Left lobe of liver (tissue), 2 donors: ENCODE measurements at places on chromosomes 5 and 9. TPM values are rescaled to one million over a fixed set of nuclear protein-coding genes. Genes with fewer than 3 reads are reported as not detected.

DNA sequence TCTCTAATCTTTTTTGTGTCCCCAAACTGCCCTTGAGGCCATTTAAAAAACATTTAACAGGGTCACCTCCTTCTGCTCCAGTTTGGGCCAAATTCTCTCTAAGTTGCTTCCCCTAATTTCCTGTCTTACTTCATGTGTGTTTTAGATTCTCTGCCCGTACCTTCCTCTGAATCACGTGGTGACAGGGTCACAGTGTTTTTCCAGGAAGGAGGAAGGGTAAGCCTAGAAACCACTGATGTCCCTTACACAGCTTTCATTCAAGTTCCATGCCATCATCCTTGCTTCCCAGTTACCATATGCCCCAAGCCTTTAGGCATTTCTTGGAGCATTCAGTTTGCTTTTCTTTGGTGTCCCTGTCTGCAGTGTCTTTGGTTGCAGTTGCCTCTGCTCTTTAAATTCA lies 42.4 kb upstream of the MACIR start:
- no peak for DNase-seq

- no peak for DNase-seq
Observed at GRCh38 chr9:93043122-93043521, 15.4 kb upstream of the SUSD3 start.

- DNase-seq, result no peak
Observed at GRCh38 chr9:99244344-99245260, 22.5 kb downstream of the SEC61B start.

GRCh38 chr9:129283705-129284606 lies 105.9 kb upstream of the IER5L start:
- peak; percentile 41 for DNase-seq

DNA sequence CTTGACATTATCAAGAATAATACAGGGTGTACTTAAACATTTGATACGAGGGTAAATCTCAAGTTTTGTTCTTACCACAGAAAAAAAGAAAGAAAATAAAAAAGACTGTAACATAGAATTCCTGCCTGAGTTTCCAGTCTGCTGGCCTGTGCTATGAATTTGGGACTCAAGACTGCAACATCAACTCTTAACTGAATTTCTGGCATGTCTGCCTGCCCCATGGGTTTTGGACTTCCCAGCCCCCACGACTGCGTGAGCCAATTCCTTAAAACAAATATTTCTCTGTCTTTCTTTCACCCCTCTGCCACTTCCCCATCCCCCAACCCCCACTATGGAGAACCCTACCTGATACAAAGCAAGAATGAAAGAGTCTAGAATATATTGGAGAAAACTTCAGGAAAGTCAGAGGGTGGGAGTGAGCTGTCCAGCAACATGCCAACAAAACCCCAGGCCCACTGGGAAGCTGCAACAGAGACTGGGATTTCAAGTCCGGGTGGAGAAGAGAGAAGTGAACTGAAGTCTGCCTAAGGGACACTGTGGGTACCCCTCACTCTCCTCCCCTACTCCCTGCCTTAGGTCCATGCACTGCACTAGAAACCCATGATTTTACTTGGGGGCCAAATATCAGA lies 43.0 kb downstream of the MARCHF3 start:
- no peak for DNase-seq

- no peak for DNase-seq
Observed at GRCh38 chr9:21316860-21317259, 11.7 kb upstream of the IFNA5 start.

GRCh38 chr5:60023255-60023654 lies 129.7 kb upstream of the PDE4D start:
- DNase-seq, result no peak

DNA sequence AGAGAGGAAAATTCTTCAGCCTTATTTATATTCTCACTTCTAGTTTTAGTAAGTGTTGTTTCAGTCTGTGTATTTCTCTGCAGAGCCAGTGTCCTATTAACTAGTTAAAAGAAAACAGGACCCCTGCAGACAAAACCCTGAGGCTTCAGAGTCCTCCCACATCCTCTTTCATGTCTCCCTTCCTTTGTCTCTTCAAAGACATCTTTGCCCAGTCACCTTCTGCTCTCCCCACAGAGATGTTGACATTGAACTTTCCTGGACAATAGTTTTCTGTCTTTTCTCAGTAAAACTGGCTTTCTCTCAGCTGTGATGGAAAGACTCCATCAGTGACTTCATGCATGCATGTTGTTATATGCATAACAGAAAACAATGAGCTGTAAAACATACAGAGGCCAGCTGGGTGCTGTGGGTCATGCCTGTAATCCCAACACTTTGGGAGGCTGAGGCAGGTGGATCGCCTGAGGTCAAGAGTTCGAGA lies 20.2 kb downstream of the GRAMD2B start:
- no peak for DNase-seq

DNA sequence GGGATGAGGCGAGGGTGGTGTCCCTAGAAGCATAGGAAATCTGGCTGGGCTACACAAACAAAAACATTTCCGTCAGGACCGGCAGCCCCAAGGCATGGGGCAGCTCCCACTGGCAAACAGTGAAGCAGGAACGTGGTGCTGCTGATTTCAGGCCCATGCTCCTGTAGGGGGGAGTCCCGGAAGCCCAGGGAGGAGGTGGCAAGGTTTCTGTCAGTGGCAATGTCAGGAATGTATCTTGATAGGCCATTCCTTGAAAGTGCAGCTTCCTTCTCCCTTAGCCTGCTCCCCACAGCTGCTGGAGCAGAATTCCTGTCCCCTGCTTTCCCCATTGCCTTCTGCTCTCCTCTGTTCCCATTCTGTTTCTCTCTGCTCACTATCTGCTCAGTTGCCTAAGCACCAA lies 42.4 kb downstream of the MRRF start:
- no peak for DNase-seq

DNA sequence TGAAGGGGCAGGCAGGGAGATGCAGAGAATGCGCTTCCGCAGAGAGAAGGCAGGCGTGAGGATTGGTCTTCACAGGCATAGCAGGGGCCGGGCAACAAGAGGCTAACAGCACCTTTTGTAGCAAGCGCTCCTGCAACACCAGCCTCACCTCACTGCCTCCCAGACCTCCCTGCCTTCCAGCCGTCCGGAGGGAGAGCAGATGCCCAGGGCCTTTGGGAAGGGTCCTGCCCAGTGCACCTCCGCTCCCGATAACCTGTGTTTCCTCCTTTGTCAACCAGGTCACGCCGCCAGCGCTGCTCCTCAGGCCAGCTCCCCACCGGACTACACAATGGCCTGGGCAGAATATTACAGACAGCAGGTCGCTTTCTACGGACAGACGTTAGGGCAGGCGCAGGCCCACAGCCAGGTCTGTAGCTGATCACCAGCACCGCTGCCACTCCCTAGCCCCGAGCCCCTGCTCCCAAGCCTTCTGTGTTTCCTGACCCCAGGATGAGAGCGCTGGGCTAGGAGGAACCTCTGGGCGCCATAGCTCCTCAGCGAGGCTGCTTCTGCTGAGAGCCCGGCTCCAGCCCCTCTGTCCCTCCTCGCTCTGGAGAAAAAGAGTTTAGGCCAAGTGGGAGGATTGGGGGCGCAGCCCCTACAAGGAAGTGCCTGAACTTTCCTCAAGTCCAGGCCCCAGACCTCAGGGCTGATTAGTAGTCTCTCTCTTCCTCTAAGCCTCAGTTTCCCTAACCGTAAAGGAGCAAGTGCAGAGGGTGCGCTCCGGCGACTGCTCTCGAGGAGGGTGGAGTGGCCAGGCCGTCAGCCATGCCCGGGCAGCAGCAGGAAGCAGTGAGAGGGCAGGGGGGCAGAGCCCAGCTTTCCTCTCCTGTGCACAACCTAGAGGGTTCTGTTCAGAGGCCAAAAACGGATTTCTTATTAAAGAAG lies 28.4 kb upstream of the PRDM12 start:
- DNase-seq, result no peak

GRCh38 chr5:42360056-42360455 lies 63.2 kb upstream of the GHR start:
- DNase-seq, result no peak

DNA sequence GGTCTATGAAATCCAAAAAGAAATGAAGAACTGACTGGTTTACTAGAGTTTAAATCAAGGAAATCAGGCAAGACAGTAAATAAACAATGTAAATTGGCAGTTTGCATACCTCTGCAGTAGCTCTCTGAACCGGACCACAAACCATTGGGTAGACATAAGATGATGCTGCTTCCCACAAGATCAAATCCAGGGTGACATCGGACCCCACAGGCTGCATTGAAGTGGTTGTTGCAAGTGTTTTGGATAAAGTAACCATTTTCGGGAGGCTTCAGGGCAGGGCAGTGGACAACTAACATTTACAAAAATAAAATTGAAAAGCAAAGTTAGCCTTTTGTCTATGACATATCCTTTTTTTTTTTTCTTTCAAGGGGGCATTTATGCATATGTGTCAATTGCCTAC lies 66.7 kb downstream of the SVEP1 start:
- DNase-seq, result no peak

- no peak for DNase-seq
Observed at GRCh38 chr9:9631284-9631683, 981.5 kb downstream of the PTPRD start.

DNA sequence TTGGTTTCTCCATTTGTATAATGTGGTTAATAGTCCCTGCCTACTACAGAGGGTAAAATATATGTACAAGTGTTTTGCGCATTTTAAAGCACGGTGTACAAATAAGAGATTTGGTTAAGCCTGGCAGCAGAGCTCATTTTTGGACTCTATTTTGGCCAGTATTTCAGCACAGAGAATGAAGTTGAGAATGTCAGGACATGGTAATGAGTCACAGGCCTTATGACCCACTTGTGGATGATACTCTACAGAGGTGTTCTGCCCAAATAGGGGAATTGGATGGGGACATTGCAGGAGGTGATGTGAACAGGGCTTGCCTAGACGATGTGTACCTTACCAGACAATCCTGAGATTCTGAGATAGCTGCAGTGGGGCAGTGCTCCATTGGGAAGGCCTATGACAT lies 50.6 kb downstream of the MELK start:
- DNase-seq, result no peak

DNA sequence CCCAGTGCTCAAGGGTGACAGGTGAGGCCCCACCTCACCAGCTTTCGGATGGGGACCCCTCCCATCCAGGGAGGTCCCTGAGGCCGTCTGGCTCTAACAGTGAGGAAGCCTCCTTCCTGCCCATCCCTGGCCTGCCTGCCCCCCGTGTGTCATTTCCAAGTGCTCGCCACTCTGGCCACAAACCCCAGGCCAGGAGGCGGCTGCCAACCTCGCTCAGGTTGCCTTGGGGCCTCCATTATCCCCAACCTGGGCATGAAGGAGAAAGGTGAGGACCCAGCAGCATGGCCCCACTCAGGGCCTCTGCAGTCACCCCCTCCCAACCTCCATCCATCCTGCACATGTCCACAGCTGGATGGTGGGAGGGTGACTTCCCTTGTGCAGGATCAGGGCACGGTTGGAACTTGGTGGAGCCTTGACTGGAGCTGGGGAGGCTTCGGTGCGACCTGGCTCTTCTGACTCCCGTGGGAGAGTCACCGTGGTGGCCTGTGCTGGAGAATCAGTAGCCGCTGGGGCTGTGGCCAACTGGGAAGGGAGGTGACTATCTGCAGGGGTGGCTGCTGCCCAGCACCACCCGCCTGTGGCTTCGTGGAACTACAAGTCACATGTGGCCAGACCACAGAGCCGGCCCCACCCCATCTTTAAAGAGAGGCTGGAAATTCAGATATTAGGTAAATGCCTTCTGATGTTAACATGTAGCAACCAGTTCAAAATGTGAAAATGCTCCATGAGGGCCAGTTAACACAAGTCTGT lies 37.5 kb upstream of the GFPT2 start:
- DNase-seq, result no peak

GRCh38 chr5:180586870-180587269 lies 4.4 kb downstream of the SCGB3A1 start:
- DNase-seq, result no peak

DNA sequence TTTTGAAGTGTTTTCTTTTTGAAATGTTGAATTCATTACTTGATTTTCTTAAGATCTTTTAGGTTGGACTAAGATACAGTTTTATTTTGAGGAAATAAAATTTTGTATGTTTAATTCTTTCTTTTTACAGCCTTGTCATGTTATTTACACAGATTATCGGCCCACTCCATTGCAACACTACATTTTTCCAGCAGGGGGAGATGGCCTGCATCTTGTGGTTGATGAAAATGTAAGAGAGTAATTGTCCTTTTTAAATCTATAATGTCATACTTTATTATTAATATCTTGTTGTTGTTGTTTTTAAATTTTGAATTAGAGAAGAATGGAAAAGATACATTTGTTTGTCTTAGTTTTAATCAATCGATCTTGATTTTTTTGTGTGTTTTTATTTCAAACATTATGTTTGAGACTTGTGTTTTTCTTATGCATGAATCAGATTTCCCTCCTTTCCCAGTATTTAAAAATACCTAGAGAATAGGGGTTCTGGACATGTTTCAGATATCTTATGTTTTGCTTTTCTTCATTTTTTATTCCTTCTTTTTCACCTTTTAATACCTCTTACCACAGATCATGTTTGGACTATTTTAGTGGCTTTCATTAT lies 36.7 kb downstream of the MTREX start:
- peak; percentile 62 for DNase-seq

GRCh38 chr9:20294046-20294750 lies 328.1 kb downstream of the MLLT3 start:
- no peak for DNase-seq

DNA sequence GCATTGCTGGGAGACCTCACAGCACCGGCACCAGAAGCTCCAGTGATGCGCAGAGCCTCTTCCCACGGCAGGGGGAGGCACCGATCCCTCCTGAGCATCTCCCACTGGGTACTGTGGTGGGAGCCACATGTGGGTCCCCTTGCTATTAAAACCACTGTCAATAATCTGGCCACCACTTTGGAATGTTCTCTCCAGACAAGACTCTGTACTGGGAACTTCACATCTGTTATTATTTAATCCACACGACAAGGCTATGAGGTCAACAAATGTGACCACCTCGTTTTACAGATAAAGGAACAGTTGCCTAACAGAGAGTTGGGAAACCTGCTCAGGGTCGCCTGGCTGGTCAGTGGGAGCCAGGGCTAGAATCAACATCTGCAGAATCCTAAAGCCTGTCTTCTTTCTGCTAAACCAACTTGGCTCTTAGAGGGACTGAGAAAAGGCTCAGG lies 72.7 kb downstream of the EPB41L4B start:
- peak; percentile 87 for DNase-seq

DNA sequence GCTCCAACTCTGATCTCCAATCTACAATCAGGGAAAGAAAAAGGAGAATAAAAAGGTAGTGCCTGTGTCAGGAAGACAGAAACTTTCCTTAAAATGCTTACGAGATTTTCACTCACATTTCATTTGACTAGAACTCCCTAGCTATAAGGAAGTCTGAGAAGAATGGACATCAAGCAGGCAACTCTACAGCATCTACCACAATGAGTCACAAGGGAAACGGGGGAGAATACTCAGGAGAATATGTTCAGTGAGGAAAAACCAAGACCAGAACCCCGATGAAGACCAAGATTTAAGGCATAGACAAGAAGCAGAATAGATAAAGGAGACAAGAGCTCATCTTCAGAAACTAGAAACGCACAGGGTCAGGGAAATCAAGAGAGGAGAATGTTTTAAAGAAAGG lies 9.0 kb upstream of the SETD9 start:
- no peak for DNase-seq

- peak; percentile 43 for DNase-seq
Observed at GRCh38 chr5:32074401-32074800, 99.7 kb downstream of the GOLPH3 start.

SPATA31D4 gene
- total RNA-seq, result not detected

FAM151B gene
- 1.2 TPM for total RNA-seq

FCN1 gene
- 0.93 TPM for total RNA-seq

FLT4 gene
- 7.7 TPM for total RNA-seq

DIRAS2 gene
- total RNA-seq, result 0.20 TPM

GMCL2 gene
- total RNA-seq, result not detected

ARID3C gene
- total RNA-seq, result 8.8 TPM

SLC31A1 gene
- 74.9 TPM for total RNA-seq
